ENCODE measurements at places on chromosomes 11 and 22. TPM values are rescaled to one million over a fixed set of nuclear protein-coding genes. Genes with fewer than 3 reads are reported as not detected.

The STK33 gene
- total RNA-seq = 3.8 TPM

The RASSF7 gene
- 11.5 TPM for total RNA-seq

The OR10D3 gene
- not detected for total RNA-seq

The MPPED1 gene
- total RNA-seq = not detected

The MMP13 gene
- not detected for total RNA-seq

The IFITM10 gene
- not detected for total RNA-seq

The SLC5A1 gene
- not detected for total RNA-seq

The KRTAP5-9 gene
- total RNA-seq = not detected

The TMEM135 gene
- total RNA-seq = 22.8 TPM

The MS4A12 gene
- total RNA-seq = not detected

The CRYBA4 gene
- not detected for total RNA-seq

The OR51B4 gene
- not detected for total RNA-seq

- DNase-seq = no peak
Measured at GRCh38 chr11:39374963-39375698, 2084.3 kb downstream of the LRRC4C start.

- DNase-seq = no peak
Measured at GRCh38 chr22:28268171-28268570, 349.1 kb upstream of the PITPNB start.

- DNase-seq = peak; percentile 15
Measured at GRCh38 chr22:21876486-21877176, 9.2 kb upstream of the MAPK1 start.

GRCh38 chr11:108985945-108986279 lies 321.0 kb downstream of the DDX10 start:
- DNase-seq = no peak

- DNase-seq = no peak
Measured at GRCh38 chr11:47573321-47573720, 5.4 kb downstream of the KBTBD4 start.

DNA sequence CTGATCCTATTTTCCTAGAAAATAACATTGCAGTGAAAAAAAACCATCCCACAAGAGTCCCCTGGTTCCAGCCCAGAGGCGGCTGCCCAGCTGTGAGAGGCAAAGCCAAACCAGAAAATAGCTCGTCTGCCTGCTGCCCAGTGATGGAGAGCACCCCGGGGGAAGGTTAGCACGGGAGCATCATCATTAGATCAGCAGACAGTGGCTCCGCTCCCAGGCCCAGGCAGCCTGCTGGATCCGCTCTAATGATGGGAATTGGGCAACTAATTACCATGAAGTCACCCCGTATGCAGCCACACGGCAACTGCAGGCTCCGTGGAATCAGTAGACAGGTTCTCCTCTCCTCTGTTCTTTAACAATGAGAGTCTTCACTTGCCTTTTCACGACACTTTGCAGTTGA lies 17.1 kb upstream of the B3GAT1 start:
- DNase-seq = no peak

GRCh38 chr11:60672255-60672654 lies 27.2 kb upstream of the MS4A8 start:
- no peak for DNase-seq

GRCh38 chr22:35092406-35092805 lies 26.4 kb downstream of the ISX start:
- DNase-seq = no peak

DNA sequence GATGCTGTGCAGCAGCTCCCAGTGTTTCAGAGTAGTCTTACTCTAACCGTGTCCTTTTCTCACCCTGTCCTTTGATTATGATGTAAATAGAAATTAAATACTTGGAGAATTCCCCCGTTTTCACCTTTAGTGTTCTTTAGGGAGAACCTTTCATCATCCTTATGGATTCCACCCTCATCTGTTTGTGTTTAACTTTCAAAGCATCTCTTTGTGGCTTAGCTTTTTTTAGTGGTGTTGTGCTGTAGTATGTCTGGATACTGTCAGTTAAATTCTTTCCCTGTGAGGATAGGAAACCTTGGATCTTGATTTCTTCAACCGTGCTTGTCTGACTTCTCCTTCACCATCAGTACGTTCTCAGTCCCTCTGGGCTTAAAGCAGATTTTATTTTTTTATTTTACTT lies 48.5 kb downstream of the PPP6R3 start:
- DNase-seq = no peak

DNA sequence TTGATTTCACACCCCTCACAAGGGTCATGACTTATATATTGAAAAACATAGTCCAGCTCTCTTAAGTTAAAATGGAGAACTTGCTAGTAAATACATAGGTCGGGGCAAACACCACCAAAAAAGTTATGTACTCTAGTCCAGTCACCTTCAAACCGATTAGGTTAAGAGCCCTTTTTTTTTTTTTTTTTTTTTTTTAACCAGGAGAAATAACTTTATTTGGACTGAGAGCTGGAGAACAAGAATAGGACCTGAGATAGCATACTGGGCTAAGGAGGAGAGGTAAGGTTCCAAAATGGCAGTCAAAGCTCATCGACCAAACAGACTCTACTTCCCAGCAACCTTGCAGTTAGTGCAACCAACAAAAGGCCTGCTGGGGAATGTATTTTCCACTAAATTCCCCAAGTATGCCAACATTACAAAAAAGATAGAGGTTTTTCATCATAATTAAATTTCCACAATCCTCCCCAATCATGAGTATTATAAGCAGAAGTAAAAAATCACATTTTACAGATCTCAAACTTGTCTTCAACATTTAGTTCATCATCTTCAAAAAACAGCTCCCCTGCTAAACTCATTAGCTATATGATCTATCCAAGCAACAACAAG lies 3.8 kb downstream of the TMEM41B start:
- DNase-seq = no peak

- no peak for DNase-seq
Measured at GRCh38 chr11:93082900-93083299, 113.4 kb downstream of the MTNR1B start.

DNA sequence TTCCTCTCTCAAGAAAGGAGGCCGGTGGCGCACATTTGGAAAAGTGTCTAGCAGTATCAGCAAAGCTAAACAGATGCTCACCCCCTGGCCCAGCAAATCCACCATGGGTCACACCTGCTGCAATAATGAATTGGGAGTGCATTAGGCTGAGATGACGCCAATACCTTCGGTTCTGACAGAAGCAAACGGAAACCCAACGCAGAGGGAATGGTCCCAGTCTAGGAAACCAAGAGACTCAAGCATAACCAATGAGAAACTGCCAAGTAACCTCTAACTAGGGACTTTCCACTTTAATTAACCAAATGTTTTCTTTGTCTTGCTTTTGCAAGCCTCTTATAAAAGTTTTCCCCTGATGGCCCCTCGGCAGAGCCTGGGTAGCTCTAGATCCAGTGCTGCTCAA lies 64.2 kb upstream of the SLC22A12 start:
- no peak for DNase-seq

- no peak for DNase-seq
Measured at GRCh38 chr11:33162831-33163230, 1.6 kb upstream of the CSTF3 start.

GRCh38 chr11:122521626-122522025 lies 133.9 kb upstream of the UBASH3B start:
- DNase-seq = no peak

GRCh38 chr11:124467381-124467927 lies 22.0 kb upstream of the OR8B8 start:
- no peak for DNase-seq

Measured in activated naive CD8-positive, alpha-beta T cell treated with anti-CD3 and anti-CD28 coated beads for 36 hours (primary cell).